Retina (tissue), 1 donor: ENCODE measurements at places on chromosomes 16 and 17.

- DNase-seq: no peak
Observed at GRCh38 chr16:54422569-54422978, 136.0 kb upstream of the IRX3 start.

GRCh38 chr17:78144736-78145641, 1.2 kb upstream of the C17orf99 start:
- no peak for DNase-seq

GRCh38 chr17:47172696-47173565, 16.2 kb downstream of the CDC27 start:
- DNase-seq: no peak

GRCh38 chr17:43220511-43221125, 7.8 kb downstream of the CCDC200 start:
- no peak for DNase-seq

- peak; percentile 76 for DNase-seq
Observed at GRCh38 chr16:19898924-19899604, 14.4 kb upstream of the GPRC5B start.

DNA sequence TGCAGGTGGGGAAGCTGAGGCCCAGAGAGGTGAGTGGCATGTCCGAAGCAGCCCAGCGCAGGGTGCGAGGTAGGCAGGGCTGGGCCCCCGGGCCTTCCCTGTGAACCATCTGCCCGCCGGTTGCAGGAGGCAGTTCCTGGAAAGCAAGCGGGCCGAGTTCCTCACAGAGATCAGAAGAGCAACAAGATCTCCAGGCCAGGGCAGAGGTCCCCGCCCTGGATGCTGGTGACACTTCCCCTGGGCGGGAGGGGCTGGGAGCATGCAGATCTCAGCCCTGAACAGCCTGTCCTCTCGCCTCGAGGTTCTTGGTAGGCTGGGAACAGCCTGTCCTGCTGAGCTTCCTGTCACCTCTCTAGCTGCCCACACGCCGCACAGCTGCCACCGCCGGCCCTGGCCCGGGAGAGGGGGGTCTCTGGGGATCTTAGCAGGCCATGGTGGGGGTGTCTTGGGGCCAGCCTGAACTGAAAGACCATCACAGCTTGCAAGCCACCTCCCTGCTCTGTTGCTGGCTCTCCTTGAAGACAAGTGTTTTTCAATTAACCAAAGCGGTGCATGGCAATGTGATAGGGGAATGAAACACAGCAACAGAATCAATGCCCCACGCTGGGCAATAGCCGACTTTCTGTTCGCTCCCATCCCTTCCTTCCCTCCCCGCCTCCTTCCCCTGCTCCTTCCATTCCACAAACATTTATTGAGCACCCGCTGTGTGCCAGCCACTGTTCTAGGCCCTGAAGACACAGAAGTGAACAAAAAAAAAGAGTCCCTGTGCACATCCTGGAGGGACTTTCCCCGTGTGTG, 31.7 kb downstream of the SOCS1 start:
- no peak for DNase-seq

DNA sequence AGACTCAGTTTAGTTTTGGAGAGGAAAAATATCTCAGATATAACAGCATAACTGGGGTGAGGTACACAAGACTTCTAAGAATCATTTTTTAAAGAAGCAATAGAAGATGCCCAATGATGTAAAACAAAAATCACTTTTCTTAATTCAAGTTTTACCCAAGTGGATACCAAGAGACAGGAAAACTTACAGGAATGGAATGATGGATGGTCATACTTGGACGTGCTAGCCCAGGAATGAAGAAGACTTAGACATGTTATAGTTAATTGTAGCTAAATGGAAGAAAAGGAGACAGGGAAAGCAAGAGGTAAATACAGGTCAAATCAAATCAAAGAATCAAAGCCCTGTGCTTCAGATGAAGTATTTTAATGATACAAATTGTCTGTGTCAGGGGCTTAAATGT, 312.7 kb upstream of the KCNJ16 start:
- DNase-seq: no peak
